ENCODE measurements at places on chromosomes 1 and 21. TPM values are rescaled to one million over a fixed set of nuclear protein-coding genes. Genes with fewer than 3 reads are reported as not detected.

Gene PSMD4
- 96.1 TPM for total RNA-seq

Gene CFHR4
- total RNA-seq, result not detected

Gene ARTN
- total RNA-seq, result 4.1 TPM

Gene OPTC
- total RNA-seq, result not detected

Gene LSS
- 145 TPM for total RNA-seq

Gene LAD1
- total RNA-seq, result 26.8 TPM

Gene GUCA2A
- not detected for total RNA-seq

Gene EFNA3
- 8.4 TPM for total RNA-seq

Gene OR6N2
- total RNA-seq, result not detected

Gene OR2T35
- not detected for total RNA-seq

Gene CRP
- total RNA-seq, result not detected

Gene THEM5
- not detected for total RNA-seq

Measured in prostate gland (tissue), 2 donors.